Lung microvascular endothelial cell (primary cell): ENCODE measurements at places on chromosomes 5 and 9. TPM values are rescaled to one million over a fixed set of nuclear protein-coding genes. Genes with fewer than 3 reads are reported as not detected.

DNA sequence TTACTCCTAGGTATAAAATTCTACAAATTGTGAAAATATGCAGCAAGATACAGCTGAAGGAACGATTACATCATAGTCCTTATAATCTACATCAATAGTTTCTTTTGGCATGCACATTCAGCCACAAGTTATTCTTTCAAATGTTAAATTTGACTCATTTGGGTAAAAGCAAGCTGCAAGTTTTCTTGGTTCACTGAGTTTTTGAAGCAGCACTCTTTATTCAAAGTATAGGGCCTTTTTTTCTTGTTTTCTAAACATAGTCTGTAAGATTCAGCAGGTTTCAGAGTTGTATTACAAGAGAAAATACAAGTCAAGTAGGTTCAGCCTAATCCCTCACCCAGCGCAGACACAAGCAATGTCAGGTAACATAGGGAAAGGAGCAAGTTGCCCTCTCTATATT is 981.5 kb downstream of the PTPRD start:
- DNase-seq, result no peak

- no peak for DNase-seq
Observed at GRCh38 chr5:580436-580835, 31.7 kb upstream of the CEP72 start.

DNA sequence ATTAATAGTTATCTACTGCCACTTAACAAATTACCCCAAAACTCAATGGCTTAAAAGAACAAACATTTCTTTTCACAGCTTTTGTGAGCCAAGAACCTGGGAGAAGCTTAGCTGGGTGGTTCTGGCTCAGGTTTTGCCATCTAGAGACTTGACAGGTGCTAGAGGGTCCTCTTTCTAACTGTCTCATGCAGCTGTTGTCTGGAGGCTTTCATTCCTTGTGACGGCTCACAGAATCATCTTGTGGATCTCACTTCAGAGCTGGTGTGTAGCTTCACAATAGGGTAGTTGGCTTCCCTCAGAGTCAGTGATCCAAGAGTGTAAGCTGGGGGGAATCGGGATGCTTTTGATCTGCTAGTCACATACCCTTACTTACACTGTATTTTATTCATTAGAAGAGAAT is 81.2 kb upstream of the APC start:
- no peak for DNase-seq

The SEMA5A gene
- under 0.01 and 0.44 TPM in 2 replicates for total RNA-seq

- DNase-seq, result no peak
Observed at GRCh38 chr5:116395226-116395625, 179.4 kb downstream of the SEMA6A start.

The PCDHGB4 gene
- 8.3 and 10.1 TPM in 2 replicates for total RNA-seq

The ACOT12 gene
- total RNA-seq, result not detected in 2 replicates

The QRFP gene
- not detected in 2 replicates for total RNA-seq

GRCh38 chr5:174247301-174247700 is 201.8 kb downstream of the NSG2 start:
- no peak for DNase-seq

DNA sequence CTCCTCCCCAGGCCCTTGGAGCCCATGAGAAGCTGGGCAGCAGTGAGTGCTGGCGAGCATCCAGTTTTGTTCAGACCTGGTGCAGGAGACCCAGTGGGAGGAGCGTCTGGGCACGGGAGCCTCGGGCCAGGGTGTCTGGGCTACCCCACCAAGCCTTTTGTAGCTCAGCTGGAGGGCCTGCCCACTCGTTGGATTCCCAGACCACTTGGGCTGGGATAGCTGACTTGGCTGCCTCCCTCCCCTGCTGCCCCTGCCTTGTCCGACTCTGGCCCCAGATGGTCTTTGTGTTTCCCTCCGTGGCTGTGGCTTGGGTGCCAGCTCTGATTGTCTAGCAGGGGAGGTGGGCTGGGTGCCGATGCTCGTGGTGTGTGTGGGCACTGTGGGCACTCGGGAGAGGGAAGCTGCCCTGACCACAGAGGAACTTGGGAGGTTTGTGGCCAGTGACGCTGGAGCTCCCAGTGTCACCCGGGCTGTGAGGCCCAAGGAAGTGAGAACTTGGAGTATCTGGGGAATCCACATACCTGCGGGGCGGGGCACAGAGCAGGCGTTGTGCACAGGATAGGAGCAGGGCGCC is 47.3 kb downstream of the WNK2 start:
- no peak for DNase-seq

GRCh38 chr9:84636436-84636835 is 33.1 kb upstream of the NTRK2 start:
- DNase-seq, result no peak

DNA sequence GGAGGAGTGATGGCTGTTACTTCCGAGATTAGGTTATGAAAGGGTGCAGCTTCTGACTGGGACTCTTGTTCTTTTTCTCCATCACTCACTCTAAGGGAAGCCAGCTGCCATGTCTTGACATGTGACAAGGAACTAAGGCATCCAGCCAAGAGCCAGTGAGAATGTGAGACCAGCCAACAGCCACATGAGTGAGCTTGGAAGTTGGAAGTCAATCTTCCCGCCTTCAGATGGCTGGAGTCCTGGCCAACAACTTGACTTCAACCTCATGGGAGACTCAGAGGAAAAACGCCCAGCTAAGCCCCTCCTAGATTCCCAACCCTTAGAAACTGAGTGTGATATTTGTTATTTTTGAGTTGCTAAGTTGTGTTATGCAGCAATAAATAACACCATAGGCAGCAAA is 201.1 kb downstream of the SNX18 start:
- DNase-seq, result no peak

DNA sequence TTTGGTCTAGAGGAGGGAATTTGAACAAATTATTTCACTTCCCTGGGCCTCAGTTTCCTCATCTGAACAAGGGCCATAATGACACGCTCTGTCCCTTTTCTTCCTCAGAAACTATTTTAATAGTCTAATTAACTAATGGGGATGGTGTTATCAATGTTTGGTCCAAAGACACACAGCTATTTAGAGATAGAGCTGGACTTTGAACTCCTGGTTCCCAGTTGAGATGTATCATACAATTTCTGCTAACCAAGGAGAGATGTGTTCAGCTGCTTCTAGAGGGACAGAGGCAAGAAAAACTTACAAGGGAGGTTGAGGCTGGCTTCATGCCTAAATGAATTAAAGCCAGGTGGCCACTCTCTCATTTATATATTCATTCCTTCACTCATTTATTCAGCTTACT is 90.6 kb upstream of the CLINT1 start:
- no peak for DNase-seq

The MYO10 gene
- 55.8 and 59.5 TPM in 2 replicates for total RNA-seq

- DNase-seq, result no peak
Observed at GRCh38 chr5:82313016-82313415, 34.9 kb upstream of the RPS23 start.

DNA sequence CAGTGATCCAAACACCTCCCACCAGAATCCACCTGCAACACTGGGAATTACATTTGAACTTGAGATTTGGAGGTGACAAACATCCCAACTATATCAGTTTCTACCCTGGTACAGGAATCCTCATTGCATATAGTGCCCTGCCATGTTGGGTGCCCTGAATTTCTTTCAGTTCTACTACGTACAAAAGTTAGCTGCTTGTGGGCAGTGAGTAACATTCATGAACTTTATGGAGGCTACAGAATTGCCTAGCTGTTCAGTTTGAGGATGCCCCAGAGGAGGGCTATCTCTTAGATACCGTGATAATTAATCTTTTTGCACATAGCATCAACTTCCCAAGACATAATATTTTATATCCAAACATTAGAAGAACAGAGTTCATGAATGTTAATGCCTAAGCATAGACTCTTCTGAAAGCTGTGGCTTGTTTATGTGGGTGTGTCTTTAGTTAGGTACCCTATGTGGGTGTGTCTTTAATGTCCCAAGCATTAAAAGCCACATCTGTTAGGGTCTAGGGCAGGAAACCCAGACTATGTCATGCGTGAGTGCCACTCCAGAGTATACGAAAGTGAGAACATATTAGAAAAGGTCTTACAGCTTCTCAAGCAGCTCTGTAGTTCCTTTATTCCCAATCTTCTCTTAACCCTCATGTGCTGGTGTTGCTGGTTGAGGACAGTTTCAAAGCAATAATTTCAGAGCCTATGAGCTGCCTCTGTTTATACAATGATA is 47.0 kb upstream of the CHD1 start:
- no peak for DNase-seq

DNA sequence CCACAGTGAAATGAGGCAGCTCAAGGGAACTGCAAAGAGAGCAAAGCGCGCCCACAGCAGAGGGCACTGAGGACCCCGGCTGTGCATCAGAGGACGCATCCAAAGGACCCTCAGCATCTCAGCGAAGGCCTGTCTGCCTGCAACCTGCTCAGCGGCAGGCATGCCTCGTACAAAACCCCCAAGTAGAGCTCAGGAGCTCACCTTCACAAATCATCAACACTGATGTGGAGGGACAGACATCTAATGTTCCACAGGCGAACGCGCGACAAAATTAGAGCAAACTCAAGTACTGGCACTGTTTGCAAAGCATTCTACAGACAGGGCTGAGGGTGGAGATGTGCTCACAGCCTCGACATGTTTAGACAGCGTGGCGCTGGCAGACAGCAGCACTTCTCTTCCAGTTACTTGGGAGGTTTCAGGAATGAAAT is 81.0 kb downstream of the DCP2 start:
- DNase-seq, result no peak

The SLC25A2 gene
- under 0.01 and 0.20 TPM in 2 replicates for total RNA-seq

- no peak for DNase-seq
Observed at GRCh38 chr9:114151426-114151956, 3.8 kb upstream of the COL27A1 start.

The FCN2 gene
- total RNA-seq, result not detected in 2 replicates

DNA sequence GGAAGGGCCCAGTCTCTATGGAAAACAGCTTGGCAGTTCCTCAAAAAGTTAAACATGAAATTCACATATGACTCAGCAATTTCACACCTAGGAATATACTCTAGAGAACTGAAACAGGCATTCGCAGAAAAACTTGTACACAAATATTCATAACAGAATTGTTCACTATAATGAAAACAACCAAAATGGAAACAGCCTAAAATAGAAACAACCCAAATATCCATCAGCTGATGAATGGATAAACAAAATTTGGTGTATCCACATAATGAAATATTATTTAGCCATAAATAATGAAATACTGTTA is 4.8 kb upstream of the GPR150 start:
- DNase-seq, result no peak

DNA sequence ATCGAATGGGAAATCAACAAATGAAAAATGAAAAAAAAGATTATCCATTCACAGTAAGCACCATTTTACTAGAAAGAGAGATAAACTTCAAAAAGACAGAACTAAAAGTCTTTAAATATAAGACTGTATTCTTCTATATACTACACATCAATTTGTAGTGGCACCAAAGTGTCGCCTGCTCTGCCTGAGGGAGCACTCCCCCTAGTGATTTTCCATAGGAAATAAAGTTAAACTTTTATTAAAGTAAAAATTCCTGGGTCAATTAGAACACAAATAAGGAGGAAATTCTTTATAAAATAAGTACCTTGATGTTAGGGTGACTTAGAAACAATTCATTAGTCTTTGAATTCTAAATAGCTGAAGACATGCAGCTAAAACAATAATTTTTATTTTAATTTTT is 9.7 kb downstream of the RAD1 start:
- peak; percentile 26 for DNase-seq

DNA sequence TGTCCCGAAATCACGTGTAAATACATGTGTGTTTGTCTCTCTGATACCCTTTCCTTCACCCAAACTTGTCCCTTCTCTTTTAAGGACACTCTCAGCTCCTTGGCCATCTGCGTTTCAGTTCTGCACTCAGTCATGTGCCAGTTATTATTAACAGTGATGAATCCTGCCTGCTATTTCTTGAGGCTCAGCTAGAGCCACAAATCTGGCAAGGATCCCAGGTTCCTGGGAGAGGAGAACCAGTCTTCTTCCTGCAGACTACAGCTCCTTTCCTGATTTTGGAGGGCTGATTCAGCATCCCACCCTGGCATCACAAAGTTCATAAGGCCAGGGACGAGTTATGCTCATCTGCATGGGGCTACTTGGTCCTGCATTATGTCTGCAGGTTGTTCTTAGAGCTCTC is 5.6 kb downstream of the MAMDC2 start:
- DNase-seq, result peak; percentile 68

DNA sequence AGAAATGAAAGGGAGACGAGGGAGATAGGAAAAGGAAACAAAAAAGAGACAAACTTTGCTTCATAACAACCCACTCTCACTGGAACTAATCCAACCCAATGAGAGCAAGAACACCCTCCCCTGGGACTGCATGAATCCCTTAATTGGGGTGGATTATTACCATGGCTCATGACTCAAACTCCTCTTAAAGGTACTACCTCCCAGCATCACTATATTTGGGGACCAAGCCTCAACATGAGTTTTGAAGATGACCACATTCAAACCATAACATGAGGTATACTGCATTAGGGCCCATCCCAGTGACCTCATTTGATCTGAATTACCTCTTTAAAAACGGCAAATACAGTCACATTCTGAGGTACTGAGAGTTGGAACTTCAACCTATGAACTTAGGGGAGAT is 8.0 kb downstream of the MTAP start:
- no peak for DNase-seq

GRCh38 chr5:109695005-109695926 is 5.5 kb downstream of the MAN2A1 start:
- DNase-seq, result no peak

DNA sequence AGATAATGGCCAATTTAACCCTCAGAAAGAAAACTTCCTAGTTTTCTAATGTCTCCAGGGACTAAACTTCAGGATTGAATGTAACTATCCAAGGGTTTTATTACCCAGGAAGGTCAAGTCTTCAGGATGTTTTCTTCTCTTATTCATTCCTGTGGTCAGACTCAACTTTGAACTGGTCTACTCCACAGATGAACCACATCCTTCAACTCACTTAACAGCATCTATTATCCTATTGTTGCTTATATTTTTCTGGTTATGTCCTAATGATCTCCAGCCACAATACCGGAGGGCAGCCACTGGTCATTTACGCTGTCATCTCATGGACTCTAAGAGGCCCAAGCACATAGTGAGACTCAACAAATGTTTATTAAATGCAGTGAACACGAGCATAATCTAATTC is 47.2 kb upstream of the LIFR start:
- no peak for DNase-seq

The NSG2 gene
- not detected in 2 replicates for total RNA-seq

DNA sequence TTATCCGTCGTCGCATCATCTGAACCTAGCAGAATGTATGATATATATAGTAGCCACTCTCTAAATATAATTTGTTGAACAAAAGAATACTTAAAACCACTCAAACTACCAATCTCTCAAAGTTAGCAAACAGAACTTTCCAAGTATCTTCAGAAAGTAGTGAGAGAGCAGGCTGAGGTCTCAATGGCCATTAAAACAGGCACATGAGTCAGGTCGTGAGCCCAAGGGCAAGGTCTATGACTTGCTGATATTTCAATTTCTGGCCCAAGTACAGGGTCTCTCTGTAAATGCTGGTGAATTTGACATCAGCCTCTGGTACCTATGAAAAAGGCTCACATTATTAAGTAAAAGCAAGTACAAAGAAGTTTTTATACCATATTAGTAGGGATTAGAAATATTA is 95.1 kb downstream of the GPR21 start:
- no peak for DNase-seq

DNA sequence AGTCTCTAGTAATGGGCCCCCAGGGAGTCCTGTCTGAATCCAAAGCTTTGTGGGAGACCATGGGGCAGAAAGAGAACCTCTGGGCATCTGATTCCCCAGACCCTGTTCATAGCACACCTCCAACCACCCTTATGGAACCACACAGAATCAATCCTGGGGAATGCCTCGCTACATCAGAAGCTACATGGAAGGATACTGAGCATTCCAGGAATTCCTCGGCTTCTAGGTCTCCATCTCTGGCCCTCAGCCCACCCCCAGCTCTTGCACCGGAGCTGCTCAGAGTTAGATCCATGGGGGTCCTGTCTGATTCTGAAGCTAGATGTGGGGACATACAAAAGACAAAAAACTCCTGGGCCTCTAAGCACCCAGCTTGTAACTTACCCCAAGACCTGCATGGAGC is 28.4 kb downstream of the VCP start:
- DNase-seq, result no peak
